ENCODE measurements at places on chromosomes 3 and 15. TPM values are rescaled to one million over a fixed set of nuclear protein-coding genes. Genes with fewer than 3 reads are reported as not detected.

GRCh38 chr15:68411735-68412134, 20.2 kb downstream of the ITGA11 start:
- H3K4me1 ChIP-seq: peaks cover 49% of the 10 kb centered on the region
- no peak overlapping the region for H3K4me3 ChIP-seq
- no peaks in the 10 kb centered on the region for H3K27me3 ChIP-seq
- peaks cover 57% of the 10 kb centered on the region for H3K36me3 ChIP-seq

GRCh38 chr3:67447393-67447792, 207.0 kb downstream of the SUCLG2 start:
- no peak overlapping the region for H3K27ac ChIP-seq
- H3K4me1 ChIP-seq: peaks cover 2% of the 10 kb centered on the region
- no peaks in the 10 kb centered on the region for H3K27me3 ChIP-seq
- H3K36me3 ChIP-seq: no peaks in the 10 kb centered on the region

- peaks cover 48% of the 10 kb centered on the region for H3K27me3 ChIP-seq
- H3K27ac ChIP-seq: no peak overlapping the region
- DNase-seq: no peak
- H3K36me3 ChIP-seq: no peaks in the 10 kb centered on the region
- no peaks in the 10 kb centered on the region for H3K4me1 ChIP-seq
- H3K4me3 ChIP-seq: no peak overlapping the region
Observed at GRCh38 chr15:72983801-72984545, 68.3 kb upstream of the NEO1 start.

DNA sequence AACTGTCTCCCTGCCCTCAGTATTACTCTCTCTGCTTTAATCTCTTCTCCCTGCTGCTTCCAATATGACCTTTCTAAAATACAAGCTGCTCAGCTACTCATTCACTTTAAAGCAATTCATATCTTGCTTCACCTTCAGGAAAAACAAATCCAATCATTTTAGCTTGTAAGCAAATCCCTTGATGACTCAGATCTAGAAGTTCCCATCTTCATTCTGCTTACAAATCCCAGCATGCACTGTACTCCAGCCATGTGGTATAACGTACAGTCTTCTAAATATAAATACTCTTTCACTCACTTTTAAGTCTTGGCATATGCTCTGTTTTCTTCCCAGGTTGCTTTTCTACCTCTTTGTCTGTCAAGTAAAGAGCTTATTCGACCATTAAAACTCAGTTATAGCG, 1009.1 kb upstream of the SEMA6D start:
- DNase-seq: no peak
- H3K27ac ChIP-seq: no peak overlapping the region
- H3K27me3 ChIP-seq: no peaks in the 10 kb centered on the region
- no peaks in the 10 kb centered on the region for H3K36me3 ChIP-seq
- H3K4me1 ChIP-seq: no peaks in the 10 kb centered on the region
- no peak overlapping the region for H3K4me3 ChIP-seq

GRCh38 chr3:38479431-38480092, 16.6 kb upstream of the EXOG start:
- H3K4me1 ChIP-seq: no peaks in the 10 kb centered on the region
- H3K36me3 ChIP-seq: peaks cover 21% of the 10 kb centered on the region
- no peak overlapping the region for H3K4me3 ChIP-seq
- peak; percentile 85 for DNase-seq
- H3K27me3 ChIP-seq: no peaks in the 10 kb centered on the region

The TAMM41 gene
- total RNA-seq: 14.5 TPM

GRCh38 chr3:183279371-183279770, 26.3 kb downstream of the B3GNT5 start:
- no peaks in the 10 kb centered on the region for H3K27me3 ChIP-seq
- H3K36me3 ChIP-seq: peaks cover 6% of the 10 kb centered on the region
- no peak for DNase-seq

- peaks cover 47% of the 10 kb centered on the region for H3K4me1 ChIP-seq
- peak overlapping the region; percentile 32 for H3K4me3 ChIP-seq
- peak; percentile 96 for DNase-seq
- peaks cover 10% of the 10 kb centered on the region for H3K36me3 ChIP-seq
- peak overlapping the region; percentile 41 for H3K27ac ChIP-seq
- peaks cover 29% of the 10 kb centered on the region for H3K27me3 ChIP-seq
Observed at GRCh38 chr3:194134231-194134756, 1.7 kb upstream of the HES1 start.

The TUBGCP4 gene
- 19.8 TPM for total RNA-seq

The TMEM207 gene
- total RNA-seq: not detected

DNA sequence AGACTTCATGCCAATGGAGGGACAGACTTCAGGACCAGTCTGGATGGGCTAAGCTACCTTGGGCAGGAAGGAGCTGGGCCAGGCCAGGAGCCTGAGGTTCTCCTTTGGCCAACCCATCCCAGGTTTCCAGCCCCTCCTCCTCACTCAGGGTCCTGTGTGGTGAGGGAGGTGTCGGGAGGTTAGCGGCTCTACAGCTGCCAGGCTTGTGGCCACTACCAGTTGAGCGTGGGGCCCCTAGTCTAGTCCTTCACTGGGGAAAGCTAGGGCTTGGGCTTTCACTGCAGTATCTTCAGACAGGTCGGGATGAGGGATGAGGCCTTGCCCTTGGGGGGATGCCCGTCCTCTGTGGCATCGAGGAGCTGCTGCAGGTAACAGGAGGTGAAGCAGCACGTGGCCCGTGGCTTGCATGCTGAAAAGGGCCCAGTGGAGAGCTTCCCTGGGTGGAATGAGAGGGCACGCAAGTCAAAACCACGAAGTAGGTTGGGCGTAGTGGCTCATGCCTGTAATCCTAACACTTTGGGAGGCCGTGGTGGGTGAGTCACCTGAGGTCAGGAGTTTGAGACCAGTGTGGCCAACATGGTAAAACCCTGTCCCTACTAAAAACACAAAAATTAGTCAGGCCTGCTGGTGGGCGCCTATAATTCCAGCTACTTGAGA, 8.5 kb upstream of the FANCD2 start:
- H3K27ac ChIP-seq: no peak overlapping the region
- no peak overlapping the region for H3K4me3 ChIP-seq
- peaks cover 11% of the 10 kb centered on the region for H3K36me3 ChIP-seq
- DNase-seq: peak; percentile 75
- no peaks in the 10 kb centered on the region for H3K27me3 ChIP-seq

DNA sequence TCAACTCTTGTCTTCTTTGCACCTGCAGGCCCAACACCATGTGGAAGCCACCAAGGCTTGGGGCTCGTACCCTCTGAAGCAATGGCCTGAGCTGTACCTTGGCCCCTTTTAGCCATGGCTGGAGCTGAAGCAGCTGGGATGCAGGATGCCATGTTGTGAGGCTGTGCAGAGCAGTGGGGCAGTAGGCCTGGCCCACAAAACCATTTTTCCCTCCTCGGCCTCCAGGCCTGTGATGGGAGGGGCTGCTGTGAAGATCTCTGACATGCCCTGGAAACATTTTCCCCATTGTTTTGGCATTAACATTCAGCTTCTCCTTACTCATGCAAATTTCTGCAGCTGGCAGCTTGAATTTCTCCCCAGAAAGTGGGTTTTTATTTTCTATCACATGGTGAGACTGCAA, 58.5 kb downstream of the DPH6 start:
- H3K27ac ChIP-seq: no peak overlapping the region
- no peak for DNase-seq
- no peaks in the 10 kb centered on the region for H3K27me3 ChIP-seq
- H3K36me3 ChIP-seq: peaks cover 17% of the 10 kb centered on the region
- no peak overlapping the region for H3K4me3 ChIP-seq

- H3K4me3 ChIP-seq: no peak overlapping the region
- no peak for DNase-seq
- no peaks in the 10 kb centered on the region for H3K4me1 ChIP-seq
- H3K27ac ChIP-seq: no peak overlapping the region
- H3K36me3 ChIP-seq: no peaks in the 10 kb centered on the region
Observed at GRCh38 chr15:77826006-77826695, 193.4 kb upstream of the LINGO1 start.

GRCh38 chr3:155465664-155466063, 172.2 kb upstream of the STRIT1 start:
- H3K4me3 ChIP-seq: no peak overlapping the region
- no peaks in the 10 kb centered on the region for H3K36me3 ChIP-seq
- no peak overlapping the region for H3K27ac ChIP-seq
- DNase-seq: no peak

DNA sequence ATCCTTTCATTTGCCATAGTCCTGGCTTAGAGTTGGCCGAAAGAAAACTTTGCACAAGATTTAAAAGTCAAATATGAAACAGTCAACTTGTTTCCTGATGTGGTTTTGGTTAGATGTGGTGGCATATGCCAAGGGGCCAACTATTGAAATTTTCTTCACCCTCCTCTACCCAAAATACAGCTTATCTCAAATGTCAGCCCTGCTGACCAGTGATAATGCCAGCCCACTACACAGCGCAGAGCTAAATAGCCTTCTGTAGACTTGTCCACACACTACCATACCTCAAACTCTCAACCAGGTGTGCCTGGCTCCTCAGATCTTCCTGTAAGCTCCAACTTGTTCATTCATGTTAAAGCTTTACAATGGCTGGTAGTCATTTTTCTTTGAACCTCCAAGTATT, 368.5 kb upstream of the STAC start:
- DNase-seq: no peak
- peaks cover 11% of the 10 kb centered on the region for H3K27me3 ChIP-seq
- no peak overlapping the region for H3K4me3 ChIP-seq
- H3K4me1 ChIP-seq: no peaks in the 10 kb centered on the region
- no peaks in the 10 kb centered on the region for H3K36me3 ChIP-seq
- no peak overlapping the region for H3K27ac ChIP-seq

GRCh38 chr3:154781595-154781994, 298.5 kb upstream of the MME start:
- H3K27ac ChIP-seq: no peak overlapping the region
- no peak for DNase-seq
- no peaks in the 10 kb centered on the region for H3K36me3 ChIP-seq
- peaks cover 5% of the 10 kb centered on the region for H3K4me1 ChIP-seq

- peaks cover 10% of the 10 kb centered on the region for H3K27me3 ChIP-seq
- peaks cover 16% of the 10 kb centered on the region for H3K4me1 ChIP-seq
Observed at GRCh38 chr15:90184786-90185704, 16.1 kb upstream of the SEMA4B start.

The SLC12A8 gene
- 2.0 TPM for total RNA-seq

DNA sequence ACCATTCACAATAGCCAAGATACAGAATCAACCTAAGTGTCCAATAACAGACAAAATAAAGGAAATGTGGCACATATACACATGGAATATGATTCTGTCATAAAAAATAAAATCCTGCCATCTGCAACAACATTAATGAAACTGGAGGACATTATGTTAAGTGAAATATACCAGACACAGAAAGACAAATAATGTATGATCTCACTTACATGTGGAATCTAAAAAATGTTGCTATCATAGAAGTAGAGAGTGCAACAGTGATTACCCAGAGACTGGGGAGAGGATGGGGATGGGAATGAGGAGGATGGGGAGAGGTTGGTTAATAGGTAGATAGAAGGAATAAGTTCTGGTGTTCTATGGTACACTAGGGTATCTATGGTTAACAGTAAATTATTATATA, 28.7 kb downstream of the MRPL3 start:
- no peak overlapping the region for H3K27ac ChIP-seq
- no peaks in the 10 kb centered on the region for H3K27me3 ChIP-seq
- H3K4me3 ChIP-seq: no peak overlapping the region
- no peaks in the 10 kb centered on the region for H3K4me1 ChIP-seq
- peaks cover 5% of the 10 kb centered on the region for H3K36me3 ChIP-seq

DNA sequence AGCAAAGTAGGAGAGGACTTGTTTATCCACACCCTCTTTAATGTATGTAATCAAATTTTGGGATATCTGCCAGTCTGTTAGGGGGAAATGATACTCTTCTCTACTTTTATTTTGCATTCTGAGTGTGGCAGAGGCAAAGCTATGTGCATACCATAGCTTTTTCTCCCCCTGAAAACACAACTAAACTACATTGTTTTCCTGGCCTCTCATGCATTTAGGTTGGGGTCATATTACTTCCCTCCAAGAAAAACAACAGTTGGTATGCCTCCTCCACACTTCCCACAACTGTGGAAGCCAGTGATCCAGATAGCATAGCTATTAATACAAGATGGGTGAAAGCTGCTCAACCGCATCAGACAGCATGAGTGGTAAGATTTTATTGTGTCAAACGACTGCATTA, 6.9 kb downstream of the RPL15 start:
- no peak for DNase-seq
- peaks cover 43% of the 10 kb centered on the region for H3K4me1 ChIP-seq
- H3K36me3 ChIP-seq: peaks cover 24% of the 10 kb centered on the region

- no peak overlapping the region for H3K4me3 ChIP-seq
- no peaks in the 10 kb centered on the region for H3K4me1 ChIP-seq
- H3K36me3 ChIP-seq: no peaks in the 10 kb centered on the region
- DNase-seq: peak; percentile 54
- H3K27me3 ChIP-seq: no peaks in the 10 kb centered on the region
Observed at GRCh38 chr3:54599716-54600115, 328.1 kb downstream of the LRTM1 start.

- H3K27ac ChIP-seq: no peak overlapping the region
- no peaks in the 10 kb centered on the region for H3K36me3 ChIP-seq
- peak; percentile 64 for DNase-seq
- H3K4me3 ChIP-seq: no peak overlapping the region
- H3K4me1 ChIP-seq: no peaks in the 10 kb centered on the region
- H3K27me3 ChIP-seq: no peaks in the 10 kb centered on the region
Observed at GRCh38 chr3:125076464-125076863, 20.7 kb upstream of the HEG1 start.

DNA sequence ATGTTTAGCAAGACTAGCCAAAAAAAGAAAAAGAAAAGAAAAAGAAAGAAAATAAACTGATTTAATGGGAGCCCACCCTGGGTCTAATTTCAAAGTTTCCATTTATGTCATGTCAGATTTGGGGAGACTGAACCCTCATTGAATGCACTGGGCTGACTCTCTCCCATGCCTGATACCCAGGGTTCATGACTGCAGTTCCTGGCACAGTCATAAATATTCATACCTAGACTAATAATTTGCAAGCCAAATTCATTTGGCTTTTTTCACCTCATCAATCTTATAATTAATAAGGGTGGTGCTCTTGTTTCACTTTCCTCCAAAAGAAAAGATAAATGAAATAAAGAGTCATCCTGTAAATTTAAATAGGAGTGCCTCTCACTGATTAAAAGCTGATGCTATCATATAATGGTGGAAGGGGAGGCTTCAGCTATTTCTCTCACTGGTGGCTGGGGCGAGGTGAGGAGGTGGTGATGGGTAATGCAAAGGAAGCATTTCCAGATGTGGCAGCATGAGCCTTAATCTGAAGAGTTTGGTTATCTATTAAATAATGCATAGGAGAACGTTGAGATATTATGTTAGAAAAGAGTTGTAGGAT, 224.5 kb downstream of the MEIS2 start:
- peaks cover 60% of the 10 kb centered on the region for H3K27me3 ChIP-seq
- no peak overlapping the region for H3K27ac ChIP-seq
- no peaks in the 10 kb centered on the region for H3K36me3 ChIP-seq
- no peak overlapping the region for H3K4me3 ChIP-seq
- H3K4me1 ChIP-seq: peaks cover 27% of the 10 kb centered on the region
